ENCODE measurements at places on chromosomes 4 and X.
A peak's percentile ranks its signal among the peaks of the same experiment; 100 is the strongest.

DNA sequence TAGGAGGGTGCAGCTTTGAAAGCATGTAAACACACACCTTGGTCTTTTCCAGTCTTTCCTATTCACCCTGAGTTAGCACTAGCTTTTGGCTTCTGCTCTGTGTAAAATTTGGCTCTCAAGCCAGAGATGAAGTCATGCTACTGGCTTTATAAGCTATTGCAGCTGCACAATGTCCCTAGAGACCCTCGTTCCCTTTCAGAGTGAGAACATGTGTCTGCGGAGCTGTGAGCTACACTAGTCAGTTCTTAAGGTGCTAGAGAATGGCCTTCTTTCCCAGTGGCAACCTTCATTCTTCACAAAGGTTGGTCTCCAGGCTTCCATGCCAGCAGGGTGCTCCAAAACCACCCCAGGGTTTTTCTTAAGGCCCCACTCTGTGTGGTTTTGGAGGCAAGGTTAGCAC is 199.1 kb downstream of the SPATA18 start:
- no peak for DNase-seq

DNA sequence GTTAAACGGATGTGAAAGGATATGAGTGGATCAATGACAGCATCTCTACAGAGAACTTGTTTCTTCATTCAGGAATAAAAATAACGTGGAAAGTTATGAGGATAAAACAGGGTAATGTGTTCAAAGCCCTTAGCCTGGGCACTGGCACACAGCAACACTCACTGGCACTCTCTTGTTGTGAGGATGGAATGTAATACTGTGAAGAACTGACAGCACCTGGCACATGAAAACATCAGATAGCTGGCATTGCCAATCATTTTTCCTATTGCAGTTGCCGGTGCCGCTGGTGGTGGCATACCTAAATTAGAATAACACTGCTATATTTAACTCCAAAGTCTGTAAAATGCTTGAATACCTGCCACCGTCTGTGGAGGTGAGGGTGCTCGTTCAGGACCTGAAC is 1061.2 kb downstream of the DMD start:
- DNase-seq, result no peak

DNA sequence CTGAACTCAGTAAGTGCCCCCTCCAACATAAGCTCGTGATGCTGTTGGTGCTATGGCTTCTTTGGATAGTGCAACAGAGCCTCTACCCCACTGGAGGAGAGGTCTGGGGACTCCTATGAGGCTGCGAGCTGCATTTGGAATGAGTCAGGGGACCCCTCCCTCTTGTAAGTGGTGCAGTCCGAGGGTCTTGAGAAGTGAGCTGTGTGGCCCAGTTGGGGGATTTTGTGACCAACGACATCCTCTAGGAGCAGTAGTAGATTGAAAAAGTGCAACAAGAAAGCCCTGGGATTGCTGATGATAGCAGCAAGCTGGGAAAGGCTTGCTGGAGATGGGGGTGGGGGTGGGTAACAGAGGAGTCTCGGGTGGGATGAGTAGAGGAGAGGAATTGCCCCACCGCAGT is 3.1 kb downstream of the FRMPD3 start:
- no peak for DNase-seq

GRCh38 chr4:38621028-38621684 is 42.8 kb upstream of the KLF3 start:
- peak; percentile 40 for DNase-seq

GRCh38 chr4:22510750-22511149 is 5.1 kb downstream of the ADGRA3 start:
- no peak for DNase-seq

DNA sequence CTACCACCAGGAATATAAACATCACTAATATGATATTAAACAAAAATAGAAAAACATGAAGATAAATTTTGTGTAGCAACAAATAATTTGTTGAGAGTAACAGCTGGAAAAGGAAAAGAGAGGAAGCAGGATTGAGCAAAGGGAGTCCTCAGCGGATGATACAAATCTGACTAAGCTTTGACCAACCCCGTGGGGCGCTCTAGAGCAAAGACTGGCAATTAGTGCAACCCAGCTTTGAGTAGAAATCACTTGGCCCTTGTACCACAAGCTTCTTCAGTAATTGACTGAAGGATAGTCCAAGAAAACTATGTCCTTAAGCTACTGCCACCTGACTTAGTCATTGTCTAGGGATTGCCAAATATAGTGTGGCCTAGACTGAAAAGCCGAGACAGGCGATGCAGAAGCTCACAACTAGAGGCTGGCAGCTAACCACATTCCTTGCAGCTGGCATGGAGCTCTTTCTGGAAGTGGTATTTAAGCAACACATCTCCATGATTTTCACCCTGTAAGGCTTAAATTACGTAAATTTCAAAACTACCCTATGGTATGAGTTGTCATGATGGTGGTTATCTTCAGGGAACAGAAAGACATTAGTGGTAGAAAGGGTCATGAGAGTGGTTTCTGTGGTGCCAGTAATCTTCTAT is 396.0 kb downstream of the PDGFC start:
- no peak for DNase-seq

- DNase-seq, result no peak
Measured at GRCh38 chr4:125243789-125244397, 70.9 kb upstream of the FAT4 start.

GRCh38 chr4:125735102-125735501 is 420.3 kb downstream of the FAT4 start:
- DNase-seq, result peak; percentile 69

GRCh38 chrX:71547339-71547738 is 14.4 kb downstream of the OGT start:
- DNase-seq, result no peak

DNA sequence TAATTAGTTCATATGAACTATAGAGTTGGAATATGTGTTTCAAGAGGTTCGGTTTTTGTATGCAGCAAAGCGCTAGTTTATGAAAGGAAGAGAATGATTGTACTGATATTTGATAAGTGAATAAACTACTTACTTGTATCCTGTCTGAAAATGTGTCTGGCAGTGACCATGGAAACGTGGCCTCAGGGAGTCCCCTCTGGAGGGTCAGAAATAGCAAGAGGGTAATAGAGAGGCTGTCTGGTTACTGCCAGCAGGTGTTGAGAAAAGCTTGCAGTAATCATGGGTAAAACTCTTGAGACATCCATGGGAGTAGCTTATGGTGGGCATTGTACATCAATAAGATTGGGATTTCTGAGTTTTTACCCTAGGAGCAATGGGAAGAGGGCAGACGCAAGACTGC is 77.1 kb downstream of the DCLK2 start:
- no peak for DNase-seq

DNA sequence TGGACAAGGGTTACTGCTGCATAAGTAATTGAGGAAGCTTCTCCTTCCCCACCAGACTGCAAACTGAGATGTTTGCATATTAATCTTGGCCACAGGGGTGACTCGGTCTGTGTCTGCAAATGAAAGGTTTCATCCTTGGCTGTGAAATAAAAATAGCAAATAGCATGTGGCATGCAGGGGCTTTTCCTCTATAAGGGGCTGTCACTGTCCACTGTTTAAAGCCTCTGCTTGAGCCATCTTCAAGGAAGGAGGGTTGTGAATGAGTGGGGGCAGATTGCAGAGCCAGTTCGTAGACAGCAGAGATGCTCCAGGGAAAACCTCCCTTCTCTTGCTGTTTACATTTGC is 33.3 kb downstream of the TMSB4X start:
- no peak for DNase-seq

DNA sequence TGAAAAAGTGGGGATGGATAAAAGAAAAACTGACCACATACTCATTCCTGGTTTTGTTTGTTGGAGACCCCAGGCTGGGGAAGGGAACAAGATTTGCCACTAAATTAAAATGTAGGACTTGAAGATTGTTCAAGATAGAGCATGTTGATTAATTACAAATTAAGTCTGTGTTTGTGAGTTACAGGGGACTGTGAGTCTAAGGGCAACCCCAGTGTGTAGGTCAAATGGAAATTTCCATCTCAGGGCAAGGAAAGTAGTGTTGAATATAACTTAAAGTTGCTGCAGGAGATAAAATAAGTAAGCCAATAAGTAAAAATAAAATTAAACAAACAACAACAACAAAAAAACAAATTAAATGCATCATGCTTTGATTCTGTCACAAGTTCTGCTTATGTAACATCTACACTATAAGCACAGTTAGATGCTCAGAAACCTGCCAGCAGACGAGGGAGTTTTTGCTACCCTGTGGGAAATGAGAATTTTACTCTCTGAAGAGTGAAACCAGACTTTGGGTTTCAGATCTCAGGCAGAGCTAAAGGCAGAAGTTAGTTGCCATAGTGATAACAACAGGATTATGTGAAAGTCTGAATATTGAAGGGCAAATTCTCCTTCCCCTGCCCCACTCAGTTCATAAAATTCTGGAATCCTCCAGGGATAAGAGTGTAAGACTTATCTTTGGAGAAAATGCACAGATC is 352.3 kb downstream of the GRXCR1 start:
- no peak for DNase-seq

- peak; percentile 10 for DNase-seq
Measured at GRCh38 chrX:120358737-120359456, 3.0 kb upstream of the ATP1B4 start.

GRCh38 chr4:39367166-39367565 is 1.0 kb upstream of the RFC1 start:
- no peak for DNase-seq

Data from GM04504 (cell line).